Activated naive CD4-positive, alpha-beta T cell treated with anti-CD3 and anti-CD28 coated beads, Interleukin-2, amount 50 U/mL, for 72 hours (primary cell): ENCODE measurements at places on chromosomes 5 and 9. TPM values are rescaled to one million over a fixed set of nuclear protein-coding genes. Genes with fewer than 3 reads are reported as not detected.

Gene RAI14
- 1.0 TPM for total RNA-seq

DNA sequence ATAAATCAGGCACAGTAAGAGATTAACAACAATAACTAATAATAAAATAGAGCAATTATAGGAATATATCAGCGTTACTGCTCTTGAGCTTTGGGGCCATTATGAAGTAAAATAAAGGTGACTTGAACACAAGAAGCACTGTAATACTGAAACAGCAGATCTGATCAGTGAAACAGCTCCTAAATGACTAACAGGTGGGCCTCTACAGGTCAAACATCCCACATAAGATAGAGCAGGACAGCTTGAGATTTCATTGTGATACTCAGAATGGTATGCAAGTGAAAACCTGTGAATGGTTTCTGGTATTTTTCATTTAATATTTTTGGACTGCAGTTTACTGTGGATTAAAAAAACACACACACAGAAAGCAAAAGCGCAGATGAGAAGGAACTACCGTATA lies 24.0 kb upstream of the MAP3K1 start:
- DNase-seq, result no peak

- no peak for DNase-seq
These were observed 314.7 kb downstream of the PRR16 start for GRCh38 chr5:120778491-120779484.

DNA sequence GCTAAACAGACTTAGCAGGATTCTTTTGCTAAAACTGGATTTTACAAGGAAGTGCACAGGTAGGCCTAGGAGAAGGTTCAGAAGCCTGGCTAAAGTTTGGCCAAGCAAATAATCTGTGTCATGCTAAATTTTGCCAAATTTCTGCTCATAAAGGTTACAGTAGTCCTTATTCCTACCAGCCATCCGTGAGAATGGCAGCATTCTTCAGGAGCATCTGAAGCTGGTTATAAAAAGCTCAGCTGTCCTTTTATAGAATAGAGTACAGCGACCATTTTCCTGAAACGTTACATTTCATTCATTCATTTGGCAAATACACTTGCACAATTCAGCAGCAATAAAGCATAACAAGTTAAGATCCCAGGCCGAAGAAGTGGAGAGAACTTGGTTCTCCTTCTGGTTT lies 6.9 kb downstream of the GSN start:
- DNase-seq, result no peak

GRCh38 chr5:115579747-115580173 lies 22.5 kb downstream of the TICAM2 start:
- no peak for DNase-seq

DNA sequence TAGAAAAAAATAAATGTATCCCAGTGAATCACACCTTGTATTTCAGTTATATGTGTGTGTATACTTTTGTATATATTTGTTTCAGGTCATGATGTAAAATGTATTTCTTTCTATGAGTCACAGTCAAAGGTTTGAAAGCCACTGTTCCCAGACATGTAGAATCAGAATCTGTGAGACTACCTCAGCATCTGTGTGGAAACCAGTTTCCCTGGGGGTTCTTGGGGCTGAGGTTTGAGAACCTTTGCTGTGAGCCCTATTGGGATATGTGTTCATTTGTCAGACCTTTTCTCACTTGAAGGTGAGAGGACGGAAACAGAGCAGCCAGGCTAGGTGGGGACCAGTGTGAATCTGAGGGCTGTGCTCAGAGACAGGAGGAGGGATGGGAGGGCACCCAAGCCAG lies 78.7 kb upstream of the SAP30L start:
- no peak for DNase-seq

DNA sequence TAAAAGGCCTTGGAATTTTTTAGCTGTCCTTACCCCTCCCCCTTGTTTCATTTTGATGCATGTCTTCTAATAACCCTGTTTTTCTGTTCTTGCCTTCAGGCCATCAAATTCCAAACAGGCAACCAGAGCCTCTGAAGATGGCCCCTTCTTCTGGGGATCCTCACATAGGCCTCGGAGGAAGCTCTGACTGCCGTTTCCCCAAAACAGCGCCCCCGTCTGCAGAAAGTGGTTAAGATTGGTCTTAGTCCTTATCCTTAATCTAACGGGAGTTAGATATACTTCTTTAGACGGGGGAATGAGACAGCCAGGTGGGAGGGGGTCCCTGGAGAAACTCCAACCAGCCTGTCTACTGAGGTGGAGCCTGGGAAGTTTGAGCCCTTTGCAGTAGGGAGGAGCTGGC lies 226.3 kb upstream of the ZNF608 start:
- no peak for DNase-seq

Gene ORM2
- not detected for total RNA-seq

- no peak for DNase-seq
These were observed 59.3 kb downstream of the COMMD10 start for GRCh38 chr5:116144103-116144502.

- DNase-seq, result no peak
These were observed 20.4 kb downstream of the PDE4D start for GRCh38 chr5:59873113-59873512.

Gene PCDHA7
- total RNA-seq, result not detected

DNA sequence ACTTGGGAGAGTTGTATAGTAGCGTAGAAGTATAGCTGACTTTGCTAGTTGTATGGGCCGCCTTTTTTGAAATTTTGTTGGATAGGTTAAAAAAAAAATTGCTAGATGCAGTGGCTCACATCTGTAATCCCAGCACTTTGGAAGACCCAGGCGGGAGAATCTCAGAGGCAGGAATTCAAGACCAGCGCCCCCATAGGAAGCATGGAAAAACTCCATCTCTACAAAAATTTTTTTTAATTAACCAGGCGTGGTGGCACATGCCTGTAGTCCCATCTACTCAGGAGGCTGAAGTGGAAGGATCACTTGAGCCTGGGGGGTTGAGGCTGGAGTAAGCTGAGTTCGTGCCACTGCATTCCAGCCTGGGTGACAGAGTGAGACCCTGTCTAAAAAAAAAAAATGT lies 59.2 kb downstream of the SMC5 start:
- no peak for DNase-seq

Gene ZNF658
- 1.2 TPM for total RNA-seq

DNA sequence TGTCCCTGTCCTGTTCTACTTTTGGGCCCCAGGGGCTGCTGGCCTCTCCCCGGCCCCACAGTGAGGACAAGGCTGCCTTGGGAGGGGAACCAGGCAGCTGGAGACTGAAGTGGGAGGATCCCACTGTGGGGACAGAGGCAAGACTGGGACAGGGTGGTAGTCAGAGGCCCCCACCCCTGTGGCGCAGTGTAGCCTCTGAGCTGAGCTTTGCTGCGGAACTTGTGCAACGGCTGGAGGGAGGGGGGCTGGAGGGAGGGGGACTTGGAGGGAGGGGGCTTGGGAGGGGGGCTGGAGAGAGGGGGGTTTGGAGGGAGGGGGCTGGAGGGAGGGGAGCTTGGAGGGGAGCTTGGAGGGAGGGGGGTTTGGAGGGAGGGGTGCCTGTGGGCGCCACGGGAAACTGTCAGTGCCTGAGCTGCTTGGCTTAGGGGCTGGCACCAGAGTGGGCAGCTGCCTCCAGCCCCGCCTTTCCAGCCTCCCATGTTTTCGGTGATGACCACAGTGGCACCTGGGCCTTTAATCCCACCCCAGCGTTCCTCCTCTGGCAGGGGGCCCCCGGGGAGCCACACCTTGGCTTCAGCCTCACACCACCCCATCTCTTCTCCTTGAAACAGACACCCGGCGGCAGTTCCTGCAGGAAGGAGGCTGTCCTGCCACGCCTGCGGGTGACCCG lies 2.3 kb upstream of the FUT7 start:
- DNase-seq, result no peak

Gene TAF1L
- not detected for total RNA-seq

- DNase-seq, result no peak
These were observed 75.1 kb upstream of the IER5L start for GRCh38 chr9:129252937-129253802.

DNA sequence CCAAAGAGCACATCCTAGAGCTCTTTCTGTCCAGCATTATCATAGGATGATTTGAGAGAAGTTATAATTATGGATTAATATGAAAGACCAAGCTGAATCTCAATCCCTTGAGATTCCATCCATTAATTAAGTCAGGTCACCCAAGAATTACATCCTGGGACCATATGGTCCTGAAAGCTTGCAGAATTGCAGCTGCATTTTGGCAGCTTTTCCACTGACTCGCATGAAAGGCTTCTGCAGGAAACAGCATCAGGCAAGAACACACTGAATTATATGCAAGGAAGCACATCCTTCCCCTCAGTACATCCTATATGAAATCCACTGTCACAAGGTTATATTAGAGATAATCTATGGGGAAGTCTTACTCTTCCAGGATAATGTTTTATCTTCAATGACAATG lies 109.1 kb upstream of the CTNND2 start:
- DNase-seq, result no peak

GRCh38 chr5:172055421-172055820 lies 49.0 kb upstream of the FBXW11 start:
- no peak for DNase-seq

- no peak for DNase-seq
These were observed 109.9 kb upstream of the IFNE start for GRCh38 chr9:21592063-21592338.

- DNase-seq, result no peak
These were observed 109.5 kb downstream of the TENT4A start for GRCh38 chr5:6822556-6823343.
